KG1 (cell line): ENCODE measurements at places on chromosomes 1 and 21.

- DNase-seq: no peak
Observed at GRCh38 chr1:184593597-184593996, 161.1 kb downstream of the EDEM3 start.

DNA sequence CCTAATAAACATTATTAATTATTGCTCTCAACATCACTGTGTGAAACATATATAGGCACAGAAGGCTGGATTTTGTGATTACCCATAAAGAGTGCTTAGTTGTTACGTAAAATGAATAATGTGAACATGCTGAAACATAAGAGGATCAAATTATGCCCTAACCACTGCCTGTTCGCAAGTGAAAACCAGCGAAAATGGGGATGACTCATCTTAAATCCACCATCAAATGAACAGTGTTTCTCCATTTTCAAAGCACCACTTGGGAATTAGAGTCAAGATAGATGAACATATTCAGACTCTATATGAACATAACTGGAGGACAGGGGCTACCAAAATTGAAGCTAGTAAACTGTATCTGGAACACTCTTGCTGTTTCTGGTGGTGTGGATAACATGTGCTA is 386.2 kb downstream of the HHIPL2 start:
- no peak for DNase-seq

- no peak for DNase-seq
Observed at GRCh38 chr1:67918067-67918466, 84.8 kb upstream of the GNG12 start.

DNA sequence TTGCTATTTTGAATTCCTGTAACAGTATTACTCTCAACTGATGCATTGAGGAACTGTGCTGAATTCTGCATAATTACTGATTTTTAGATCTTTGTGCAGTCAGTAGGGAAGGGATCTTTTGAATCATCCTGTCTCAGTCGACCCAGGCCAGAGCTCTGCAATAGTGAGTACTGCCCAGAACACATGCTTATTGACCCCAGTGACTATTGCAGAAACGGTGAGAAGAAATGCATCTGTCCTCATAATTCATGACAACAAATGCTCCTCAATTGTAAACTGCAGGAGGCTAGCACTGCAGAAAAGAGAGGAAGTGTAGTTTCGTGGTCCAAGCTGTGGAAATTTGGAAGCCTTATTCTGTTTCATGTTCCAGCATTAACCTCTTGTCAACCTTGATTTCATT is 19.6 kb downstream of the EDARADD start:
- DNase-seq: no peak
